ENCODE measurements at places on chromosomes 6 and 20. TPM values are rescaled to one million over a fixed set of nuclear protein-coding genes. Genes with fewer than 3 reads are reported as not detected.

SASH1 gene
- total RNA-seq = 138 TPM

MYLIP gene
- 30.1 TPM for total RNA-seq

NOTCH4 gene
- total RNA-seq = 151 TPM

BHLHE23 gene
- not detected for total RNA-seq

PHF10 gene
- 33.6 TPM for total RNA-seq

GTSF1L gene
- not detected for total RNA-seq

ENPP1 gene
- total RNA-seq = 32.4 TPM

DNA sequence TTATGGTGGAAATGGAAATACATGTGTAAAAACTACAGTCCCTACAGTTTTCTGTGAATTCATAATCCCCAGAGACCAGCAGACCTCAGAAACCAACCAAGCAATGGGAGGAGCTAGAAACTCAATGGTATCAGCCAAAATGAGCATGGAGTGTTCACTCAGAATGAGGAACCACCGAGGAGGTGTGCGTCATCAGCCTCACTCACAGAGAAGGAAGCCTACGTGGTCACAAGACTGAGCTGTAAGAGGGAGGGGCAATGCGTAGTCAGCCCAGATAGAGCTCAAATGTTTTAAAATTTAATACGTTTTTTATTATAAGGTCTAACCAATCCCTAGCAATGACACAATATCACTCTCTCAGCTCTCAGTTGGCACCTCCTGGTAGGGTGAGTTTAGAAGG is 17.4 kb downstream of the MYLK4 start:
- DNase-seq = no peak

DNA sequence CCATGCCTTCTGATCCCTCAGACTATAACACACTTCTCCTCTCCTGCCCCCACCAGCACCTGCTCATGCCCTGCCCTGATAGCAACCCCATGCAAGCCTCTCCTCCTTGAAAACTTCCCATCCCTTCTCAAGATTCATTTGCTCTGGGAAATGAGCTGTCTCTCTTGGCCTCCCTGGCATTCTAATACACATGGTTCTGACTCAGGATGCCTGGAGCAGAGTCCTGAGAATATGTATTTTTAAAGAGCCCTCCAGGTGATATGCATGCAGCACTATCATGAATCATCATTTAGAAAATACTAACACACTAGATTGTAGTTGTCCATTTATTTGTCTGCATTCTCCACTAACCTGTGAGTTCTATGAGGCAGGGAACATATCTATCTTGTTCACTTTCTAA is 26.6 kb downstream of the HDGFL1 start:
- no peak for DNase-seq

- no peak for DNase-seq
These were observed 633.1 kb downstream of the CDH26 start for GRCh38 chr20:60591172-60591799.

- peak; percentile 86 for DNase-seq
These were observed 358.4 kb downstream of the THBS2 start for GRCh38 chr6:168895102-168895812.

GRCh38 chr6:164750128-164750527 is 559.3 kb downstream of the C6orf118 start:
- no peak for DNase-seq

- DNase-seq = no peak
These were observed 31.7 kb downstream of the PLN start for GRCh38 chr6:118579786-118580185.

DNA sequence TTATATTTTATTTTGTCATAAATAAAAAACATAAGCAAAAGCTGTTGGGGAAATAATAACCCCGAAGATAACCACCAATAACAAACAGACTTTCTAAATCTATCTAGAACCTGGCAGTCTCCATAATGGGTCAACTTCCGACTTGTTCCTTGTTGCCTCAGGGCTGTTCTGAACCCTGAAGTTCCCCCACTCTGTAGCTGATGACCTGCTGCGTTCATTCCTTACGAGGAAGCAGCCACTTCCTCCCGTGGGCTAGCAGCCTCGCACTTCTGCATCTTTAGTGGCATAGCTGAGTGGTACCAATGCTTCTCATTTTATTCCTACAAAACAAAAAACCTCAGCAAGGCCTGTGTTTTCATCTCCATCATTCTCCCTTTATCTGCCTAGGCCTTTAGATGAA is 103.0 kb downstream of the PLEKHG1 start:
- no peak for DNase-seq

GRCh38 chr6:147806697-147807096 is 298.2 kb downstream of the SAMD5 start:
- no peak for DNase-seq

DNA sequence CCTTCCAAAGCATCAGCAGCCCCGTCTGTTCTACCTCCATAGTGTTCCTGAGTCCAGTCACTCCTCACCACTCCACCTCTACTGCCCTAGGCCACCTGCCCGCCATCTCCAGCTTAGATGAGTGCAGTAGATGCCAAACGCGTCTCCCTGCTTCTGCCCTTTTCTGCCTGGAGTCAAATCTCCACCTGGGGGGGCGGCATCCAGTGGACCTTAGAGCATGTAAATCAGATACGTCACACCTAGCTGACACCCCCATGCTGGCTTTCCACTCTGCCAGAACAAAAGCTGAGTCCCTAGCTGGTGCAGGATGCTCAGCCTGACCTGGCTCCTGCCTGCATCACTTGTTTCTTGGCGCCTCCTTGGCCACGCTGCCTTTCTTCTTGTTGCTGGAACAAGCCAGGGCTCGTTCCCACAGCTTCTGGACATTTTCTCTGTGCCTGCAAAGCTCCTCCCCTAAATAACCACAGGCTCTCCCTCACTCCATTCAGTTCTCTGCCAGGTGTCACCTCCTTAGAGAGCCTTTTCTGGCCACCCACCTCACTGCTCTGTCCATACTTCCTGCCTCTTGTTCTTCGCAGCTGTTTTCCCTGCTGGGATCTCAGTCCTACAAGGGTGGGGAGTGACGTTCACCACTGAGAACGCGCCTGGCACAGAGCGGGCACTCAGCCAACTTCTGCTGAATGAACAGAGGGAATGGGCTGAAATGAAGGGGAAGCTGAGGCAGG is 5.8 kb downstream of the DDR1 start:
- no peak for DNase-seq

GRCh38 chr6:6131492-6132109 is 124.9 kb upstream of the NRN1 start:
- peak; percentile 23 for DNase-seq

- no peak for DNase-seq
These were observed 436 bp upstream of the ZNF337 start for GRCh38 chr20:25697132-25697446.

DNA sequence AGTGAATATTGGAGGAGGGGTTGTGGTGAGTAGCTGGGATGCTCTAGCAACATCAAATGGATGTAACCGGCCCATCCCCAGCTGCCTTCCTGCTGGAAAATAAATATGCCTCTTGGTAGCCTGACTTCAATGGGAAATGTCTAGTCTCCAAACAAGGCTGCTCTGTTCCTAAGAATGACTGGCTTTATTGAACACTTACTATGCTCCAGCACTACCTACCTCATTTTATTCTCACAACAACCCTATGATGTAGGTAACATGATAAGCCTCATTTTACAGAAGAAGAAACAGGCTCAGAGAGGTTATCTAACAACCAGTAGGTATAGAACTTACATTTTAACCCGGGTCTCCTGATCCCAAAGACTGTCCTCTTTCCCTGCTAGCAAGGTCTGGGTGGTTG is 93.6 kb downstream of the FYN start:
- no peak for DNase-seq

DNA sequence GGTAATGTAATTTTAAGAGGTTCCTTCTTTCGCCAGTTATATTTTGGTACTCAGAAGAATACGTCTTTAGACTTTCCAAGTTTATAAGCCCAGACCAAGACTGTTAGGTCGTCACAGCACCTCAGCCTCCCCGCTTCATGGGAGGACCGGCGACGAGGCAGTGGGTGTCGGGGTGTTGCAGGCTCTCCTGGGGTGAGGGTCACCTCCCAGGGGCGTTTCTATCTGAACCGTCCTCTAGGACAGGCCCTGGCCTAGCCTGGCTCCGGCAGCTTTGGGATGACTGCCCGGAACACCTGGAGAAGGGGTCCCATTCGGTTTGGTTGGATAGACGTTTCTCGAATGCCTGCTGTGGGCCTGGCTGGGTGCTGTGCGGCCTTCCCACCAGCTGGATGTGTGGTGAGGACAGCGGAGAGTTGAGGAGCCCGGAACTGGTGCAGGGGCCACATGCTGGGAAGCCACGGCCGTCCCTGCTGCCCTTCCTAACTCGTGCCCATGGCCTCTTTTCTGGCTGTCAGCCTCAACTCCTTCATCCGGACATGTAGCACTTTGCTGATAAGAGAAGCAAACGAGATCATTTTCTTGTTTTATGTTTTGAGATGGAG is 1.1 kb downstream of the OSBPL2 start:
- no peak for DNase-seq

DNA sequence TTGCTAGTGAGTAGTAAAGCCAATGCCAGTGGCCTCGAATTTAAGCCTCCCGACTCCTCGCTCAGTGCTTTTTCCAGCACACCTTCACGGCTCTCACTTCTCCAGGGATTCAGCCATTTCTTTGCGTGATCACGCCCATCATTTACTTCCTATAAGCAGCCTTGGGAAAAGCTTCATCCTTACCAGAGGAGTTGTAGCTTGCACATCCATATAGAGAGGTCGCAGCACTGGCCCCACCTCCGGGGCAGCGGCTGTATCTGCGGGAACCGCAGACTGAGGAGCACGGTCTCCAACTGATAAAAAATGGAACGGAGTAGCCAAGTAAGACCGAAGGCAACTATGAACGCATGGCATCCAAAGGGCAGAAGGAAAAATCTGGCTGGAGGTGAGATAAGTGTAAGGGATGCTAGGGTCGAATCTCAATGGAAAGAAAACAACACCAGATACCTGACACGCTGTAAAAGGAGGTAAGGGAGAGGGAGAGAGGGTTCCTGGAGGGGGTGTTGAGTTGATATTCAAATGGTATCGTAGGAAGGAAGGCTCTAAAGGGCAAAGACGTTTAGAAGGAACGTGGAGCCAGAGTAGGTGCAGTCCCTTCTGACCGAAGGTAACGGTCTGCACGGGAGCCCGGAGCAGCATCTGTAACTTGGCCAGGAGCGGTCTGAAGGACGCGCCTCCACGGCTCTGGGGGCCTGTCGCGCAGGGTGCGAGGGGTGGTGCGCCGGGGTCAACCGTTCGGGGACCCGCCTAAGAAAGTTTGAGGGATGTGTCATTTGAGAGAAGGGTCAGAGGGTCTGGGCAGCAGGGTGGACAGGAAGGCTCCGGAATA is 640 bp downstream of the NFS1 start:
- peak; percentile 15 for DNase-seq

DNA sequence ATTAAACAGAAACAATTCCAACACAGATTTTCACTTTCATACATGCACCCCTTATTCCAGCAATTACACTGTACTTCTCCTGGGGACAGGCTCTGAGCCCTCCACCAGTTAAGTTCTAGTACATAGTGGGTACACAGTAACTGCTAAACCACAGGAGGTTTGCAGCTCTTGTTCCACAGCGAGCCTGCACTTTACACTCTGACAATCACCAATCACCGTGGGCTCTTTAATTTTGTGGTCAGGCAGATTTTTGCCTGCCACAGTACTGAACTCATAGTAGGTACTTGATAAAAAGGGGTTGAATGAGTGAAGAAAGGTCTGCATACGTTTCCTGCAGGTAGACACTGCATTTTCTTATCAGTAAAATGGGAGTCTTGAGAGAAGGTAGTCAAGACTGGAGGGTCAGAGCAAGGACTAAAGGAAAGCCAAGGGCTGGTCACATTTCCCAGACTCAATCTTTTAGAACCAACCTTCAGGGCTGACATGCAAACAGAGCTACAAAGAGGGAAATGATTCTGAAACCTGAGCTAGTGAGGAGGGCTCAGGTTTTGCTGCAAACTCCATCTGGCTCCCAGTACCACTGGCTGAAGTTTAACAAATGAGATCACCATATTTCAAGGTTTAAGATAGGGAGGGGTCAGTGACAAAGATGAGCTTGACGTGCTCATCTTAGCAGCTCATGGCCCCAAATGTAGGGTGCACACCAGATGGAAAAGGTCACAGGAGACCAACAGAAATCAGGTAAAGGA is 404.6 kb downstream of the BTBD9 start:
- no peak for DNase-seq

DNA sequence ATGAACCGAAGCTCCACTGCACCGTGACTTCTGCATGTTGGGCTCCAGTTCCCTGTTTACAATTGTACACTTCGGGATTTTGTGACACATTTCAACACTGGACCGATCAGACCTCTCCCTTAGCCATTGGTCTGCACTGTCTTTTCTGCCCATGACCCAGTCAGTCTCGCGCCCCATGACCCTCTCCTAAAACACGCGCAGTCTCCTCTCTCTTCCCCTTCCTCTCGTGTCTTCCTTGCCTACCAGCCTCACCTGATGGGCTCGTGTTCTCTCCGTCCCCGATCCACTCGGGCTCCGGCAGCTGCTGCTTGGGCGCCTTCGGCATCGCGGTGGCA is 535 bp upstream of the ABCF1 start:
- no peak for DNase-seq

- DNase-seq = no peak
These were observed at the start of gene DNAAF9 for GRCh38 chr20:3407040-3407770. TSS of gene DNAAF9 (minus strand) at chr20:3407669. CDS start at chr20:3407557, 112 bp downstream.

DNA sequence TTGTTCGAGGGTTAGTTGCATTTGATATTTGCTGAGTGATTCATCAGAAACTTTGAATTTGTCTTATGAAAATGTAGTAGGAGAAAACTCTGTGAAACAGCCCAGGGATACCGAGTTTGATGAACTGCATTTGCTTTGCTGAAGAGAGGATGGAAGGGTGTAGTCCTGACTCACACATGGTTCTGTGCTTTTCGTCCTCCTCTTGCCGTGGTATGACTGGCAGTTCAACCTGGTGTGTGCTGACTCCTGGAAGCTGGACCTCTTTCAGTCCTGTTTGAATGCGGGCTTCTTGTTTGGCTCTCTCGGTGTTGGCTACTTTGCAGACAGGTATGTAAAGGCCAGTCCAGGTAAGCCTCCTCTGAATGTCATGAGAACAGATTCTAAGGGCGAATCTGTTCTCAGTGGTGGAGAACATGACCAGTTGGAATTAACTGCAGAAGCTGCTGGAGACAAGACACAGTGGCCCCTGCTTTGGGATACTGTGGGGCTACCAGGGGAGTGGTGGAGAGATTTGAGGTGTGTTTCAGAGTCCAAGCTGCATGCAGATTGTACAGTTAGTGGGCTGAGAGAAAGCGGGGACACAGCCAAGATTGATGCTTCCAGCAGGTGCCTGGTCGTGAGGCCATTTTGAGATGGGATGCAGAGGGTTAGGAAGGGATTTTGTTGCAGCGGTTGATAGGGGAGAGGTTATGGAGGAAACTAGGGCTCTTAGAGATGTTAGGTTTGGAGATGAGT is 8.4 kb downstream of the SLC22A1 start:
- DNase-seq = no peak

- DNase-seq = no peak
These were observed 276.6 kb upstream of the CNR1 start for GRCh38 chr6:88442737-88443136.

Measured in endothelial cell (in vitro differentiated cells).